Heart right ventricle (tissue), 16 donors: ENCODE measurements at places on chromosomes 3 and 15. TPM values are rescaled to one million over a fixed set of nuclear protein-coding genes. Genes with fewer than 3 reads are reported as not detected.

- no peak for DNase-seq
Measured at GRCh38 chr3:188316723-188317070, 162.7 kb downstream of the LPP start.

DNA sequence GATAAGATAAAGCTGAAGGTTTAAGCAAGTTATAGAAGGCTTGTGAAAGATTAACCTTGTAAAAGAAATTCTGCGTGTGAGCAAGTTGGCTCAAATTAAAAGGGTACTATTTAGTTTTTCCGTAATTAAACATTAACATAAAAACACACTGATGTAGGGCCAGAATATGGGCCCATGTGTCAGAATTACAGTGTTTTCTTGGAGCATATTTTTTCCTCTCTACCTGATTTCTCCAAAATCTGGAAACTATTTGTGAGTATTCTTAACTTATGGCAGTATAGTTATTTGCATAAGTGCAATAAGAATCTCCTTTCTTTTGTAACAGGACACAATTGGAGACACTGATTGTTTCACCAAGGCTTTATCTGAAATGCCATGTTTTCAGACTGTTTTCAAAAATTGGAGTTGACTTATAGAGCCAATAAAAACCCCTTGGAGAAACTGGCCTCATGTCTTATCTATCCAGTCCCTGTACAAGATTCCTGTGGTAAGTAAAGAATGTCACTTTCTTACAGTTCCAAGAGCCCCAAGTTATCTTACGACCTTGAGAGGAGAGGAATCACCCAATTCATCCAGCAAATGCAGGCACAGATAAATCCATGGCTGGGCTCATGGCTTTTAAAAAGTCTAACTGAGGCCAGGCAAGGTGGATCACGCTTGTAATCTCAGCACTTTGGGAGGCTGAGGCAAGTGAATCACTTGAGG is 47.8 kb upstream of the P2RY1 start:
- DNase-seq = no peak

DNA sequence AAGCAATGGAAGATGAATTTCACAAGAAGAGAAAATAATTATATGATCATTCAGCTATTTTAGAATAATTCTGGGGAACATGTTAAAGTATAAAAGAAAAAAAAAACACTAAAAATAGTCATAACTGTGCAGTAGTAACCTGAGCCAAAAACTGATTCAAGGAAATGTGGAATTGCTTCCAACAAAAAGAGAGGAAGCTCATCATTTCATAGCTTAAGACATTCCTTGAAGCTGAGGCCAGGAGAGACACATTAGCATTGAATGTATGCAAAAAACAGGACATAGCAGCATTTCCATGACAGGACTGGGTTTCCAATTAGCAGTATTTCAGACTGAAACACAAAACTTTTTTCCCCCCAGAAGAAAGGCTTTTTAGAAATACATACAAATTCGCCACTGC is 27.7 kb upstream of the LRRN1 start:
- DNase-seq = no peak

The PATL2 gene
- 3.5 TPM for total RNA-seq

- DNase-seq = peak; percentile 40
Measured at GRCh38 chr3:49554633-49555265, 472 bp downstream of the BSN start.

DNA sequence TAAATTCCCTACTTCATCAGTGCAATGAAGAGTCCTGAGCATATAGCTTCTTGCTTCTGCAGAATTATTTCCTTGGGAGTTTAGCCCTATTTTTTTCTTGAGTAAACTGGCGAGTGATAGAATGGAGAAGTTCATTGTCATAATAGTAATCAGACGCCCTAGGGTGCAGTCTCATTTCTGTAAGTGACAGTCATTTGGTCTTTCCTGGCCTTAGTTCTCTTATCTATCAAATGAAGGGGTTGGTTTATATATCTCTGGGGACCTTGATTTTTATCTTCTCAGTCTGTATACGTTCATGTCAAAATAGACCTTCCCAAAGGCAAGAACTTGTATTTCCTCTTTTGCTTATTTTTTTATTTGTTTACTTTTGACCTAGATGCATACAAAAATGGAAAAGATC is 9.9 kb upstream of the ALPK3 start:
- DNase-seq = no peak

- DNase-seq = no peak
Measured at GRCh38 chr3:84993956-84994355, 35.2 kb downstream of the CADM2 start.

The GOLGA6L7 gene
- not detected for total RNA-seq

The NR1I2 gene
- total RNA-seq = not detected

The LIPH gene
- 0.37 TPM for total RNA-seq

The SPINK8 gene
- total RNA-seq = not detected

The MFAP1 gene
- 22.1 TPM for total RNA-seq

DNA sequence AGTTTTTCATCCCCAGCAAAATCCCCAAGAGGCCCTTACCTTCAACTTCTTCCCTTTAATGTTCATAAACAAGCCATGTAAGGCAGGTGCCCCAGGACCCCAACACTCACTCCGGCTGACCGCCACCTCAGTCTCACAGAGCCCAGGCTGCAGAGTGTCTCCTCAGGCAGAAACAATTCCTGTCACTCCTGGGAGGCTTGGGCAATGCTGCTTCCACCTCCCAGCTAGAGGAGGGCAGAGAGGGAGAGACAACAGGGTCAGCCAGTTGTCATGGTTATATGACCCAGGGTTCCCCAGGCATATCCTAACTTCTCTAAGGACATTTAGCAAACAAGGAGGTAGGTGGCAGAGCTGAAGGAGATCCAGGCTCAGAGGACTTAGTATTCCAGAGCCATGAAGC is at the start of gene PLIN1:
Gene PLIN1, minus strand, starts transcription at position 156 of the 400 bp plus-strand sequence. CDS start 1,878 bp downstream, outside the sequence.
- DNase-seq = no peak

DNA sequence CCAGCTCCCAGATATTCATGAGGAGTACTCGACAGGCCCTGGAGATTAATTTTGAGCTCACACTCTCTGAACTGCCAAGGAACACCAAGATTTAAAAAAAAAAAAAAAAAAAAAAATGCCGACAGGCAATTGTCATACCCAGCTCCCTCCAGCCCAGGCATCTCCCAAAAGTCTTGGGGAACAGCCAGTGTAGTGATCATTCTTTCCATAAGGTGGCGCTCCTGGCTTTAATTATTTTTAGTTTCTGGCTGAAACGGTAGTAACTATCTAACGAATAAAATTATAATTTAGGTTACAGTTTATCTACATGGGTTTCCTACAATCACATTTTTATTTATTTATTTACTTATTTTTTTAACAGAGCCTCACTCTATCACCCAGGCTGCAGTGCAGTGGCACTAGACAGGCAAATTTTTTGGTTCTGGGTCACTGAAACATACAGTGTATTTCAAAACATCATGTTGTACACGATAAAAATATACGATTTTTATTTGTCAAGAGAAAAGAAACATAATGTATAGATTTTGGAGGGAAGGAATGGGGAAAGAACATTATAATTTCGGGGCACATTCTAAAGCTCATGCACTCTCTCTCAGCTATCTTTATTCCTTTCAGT is 157.3 kb downstream of the ADAMTS9 start:
- peak; percentile 79 for DNase-seq
